ENCODE measurements at places on chromosomes 12 and 14. TPM values are rescaled to one million over a fixed set of nuclear protein-coding genes. Genes with fewer than 3 reads are reported as not detected.

GRCh38 chr12:52811191-52812072 lies 2.5 kb downstream of the KRT4 start:
- no peak for DNase-seq

GRCh38 chr12:124453419-124454351 lies 113.7 kb downstream of the NCOR2 start:
- peak; percentile 86 for DNase-seq

DNA sequence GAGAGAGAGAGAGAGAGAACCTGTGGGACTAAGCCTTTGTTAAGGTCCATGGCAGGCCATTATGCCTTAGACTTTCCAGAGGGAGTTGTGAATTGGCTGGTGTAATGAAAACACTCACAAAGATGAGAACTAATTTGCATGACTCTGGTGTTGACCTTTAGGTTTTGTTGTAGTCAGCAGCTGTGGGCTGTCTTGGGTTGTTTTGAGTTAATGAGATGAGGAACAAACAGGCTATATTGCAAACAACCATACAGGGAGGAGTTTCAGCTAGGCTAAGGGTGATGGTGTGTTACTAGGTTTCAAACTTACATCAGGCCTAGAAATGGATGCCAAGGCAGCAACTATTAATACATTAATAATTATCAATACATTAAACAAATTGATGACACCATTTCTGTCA lies 26.3 kb downstream of the ATXN7L3B start:
- no peak for DNase-seq

Gene SLC38A6
- total RNA-seq, result 43.7 TPM

DNA sequence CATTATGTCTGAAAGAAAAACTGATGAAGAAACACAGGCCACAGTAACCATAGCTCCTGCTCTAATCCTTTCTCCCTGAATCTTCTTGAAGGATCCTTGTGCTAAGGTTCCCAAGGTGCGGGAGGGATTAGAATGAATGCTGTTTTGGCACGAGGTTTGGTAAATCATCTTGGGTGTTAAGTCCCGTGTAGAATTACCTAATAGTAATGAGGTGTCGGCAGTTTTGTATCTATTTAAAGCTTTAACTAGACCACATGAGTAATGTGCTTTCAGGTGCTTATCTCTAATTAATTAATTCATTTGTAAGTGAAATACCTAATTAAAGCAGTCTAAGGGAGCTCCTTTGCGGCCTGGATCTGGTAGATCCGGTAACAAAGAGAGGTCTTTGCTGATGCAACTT lies 53.9 kb downstream of the GNG2 start:
- DNase-seq, result no peak

DNA sequence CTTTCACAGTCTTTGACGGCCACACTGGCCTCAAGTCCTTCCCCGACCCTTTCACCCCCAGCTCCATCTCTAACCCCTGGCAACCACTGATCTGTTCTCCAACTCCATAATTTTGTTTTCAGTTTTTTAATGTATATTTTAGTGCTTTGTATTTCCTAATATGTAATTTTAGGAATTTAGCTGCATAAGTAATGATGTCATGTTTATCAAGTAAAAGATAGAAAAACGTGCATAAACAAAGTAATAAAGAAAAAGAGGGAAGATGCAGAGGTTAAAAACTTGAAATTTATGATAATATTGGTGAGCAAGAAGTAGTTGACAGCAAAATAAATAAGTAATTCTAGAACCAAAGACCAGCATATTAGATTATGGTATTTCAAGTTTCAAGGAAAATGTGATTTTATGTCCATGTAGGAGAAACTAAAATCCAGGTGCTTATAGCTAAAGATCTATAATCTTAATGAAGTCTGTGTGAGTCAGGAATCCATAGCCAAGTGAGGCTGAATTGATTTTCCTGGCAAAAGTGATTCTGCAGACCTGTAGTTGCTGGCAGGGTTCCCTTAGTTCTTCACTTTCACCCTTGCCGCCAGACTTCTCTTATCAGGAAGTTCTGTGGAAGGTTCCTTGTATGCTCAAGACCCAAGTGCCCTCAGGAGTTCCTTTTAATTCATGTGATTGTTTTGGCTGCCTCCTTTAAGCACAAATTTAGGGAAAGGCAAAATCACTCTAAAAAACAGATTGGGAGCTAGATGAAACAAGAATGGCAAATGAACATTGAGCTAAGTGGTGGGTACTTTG lies 24.4 kb downstream of the FBXW8 start:
- DNase-seq, result no peak

DNA sequence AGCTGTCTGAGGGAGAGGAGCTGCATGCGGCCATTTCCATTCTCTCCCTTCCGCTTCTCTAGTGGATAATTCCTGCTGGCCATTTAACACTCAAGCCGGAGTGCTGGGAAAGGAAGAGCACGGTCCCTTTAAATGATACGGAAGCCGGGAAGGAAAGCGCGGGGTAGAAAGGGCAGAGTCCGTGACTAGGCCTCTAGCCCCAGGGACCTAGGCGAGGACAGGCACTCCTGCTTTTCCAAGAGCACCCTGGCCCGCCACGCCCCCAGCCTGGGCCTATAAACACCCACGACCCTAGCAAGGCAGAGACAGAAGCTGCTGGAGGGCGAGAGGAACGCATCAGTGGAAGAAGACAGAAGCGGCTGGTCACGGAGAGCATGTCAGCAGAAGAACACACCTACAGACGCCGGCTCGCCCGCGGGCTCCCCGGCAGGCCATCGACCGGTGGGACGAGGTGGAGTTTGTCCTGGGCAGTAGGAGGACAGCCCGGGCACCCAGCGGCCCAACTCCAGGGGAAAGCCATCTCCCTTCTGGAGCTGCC lies 1206.6 kb upstream of the TMEM132C start:
- DNase-seq, result no peak

All from H4 (cell line).